ENCODE measurements at places on chromosomes 16 and 17.

GRCh38 chr16:83200005-83200779, 573.4 kb downstream of the CDH13 start:
- no peak for DNase-seq

DNA sequence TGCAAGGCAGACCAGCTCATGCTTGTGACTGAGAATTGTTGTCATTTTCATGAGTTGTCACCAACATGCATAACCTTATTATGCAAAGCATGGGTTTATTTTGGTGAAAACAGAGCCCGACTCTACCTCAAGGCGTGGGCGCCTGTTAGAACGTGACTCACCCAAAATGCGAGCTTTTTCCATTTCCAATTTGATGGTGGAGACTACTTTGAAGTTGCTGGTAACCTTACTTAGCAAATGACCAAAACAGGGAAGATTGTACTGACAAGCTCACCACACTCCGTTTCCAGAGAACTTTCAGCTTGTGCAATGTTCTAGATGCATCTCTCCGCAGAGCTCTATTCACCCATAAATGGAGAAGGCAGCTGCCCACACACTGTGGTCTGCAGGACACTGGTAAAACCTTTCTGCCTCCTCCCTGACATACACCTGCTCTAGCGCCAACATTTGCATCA, 284.5 kb downstream of the MAF start:
- DNase-seq, result peak; percentile 76

- no peak for DNase-seq
Observed at GRCh38 chr16:65547772-65548446, 426.0 kb upstream of the CDH11 start.

- DNase-seq, result no peak
Observed at GRCh38 chr16:70337814-70338213, 8.9 kb upstream of the DDX19A start.

- no peak for DNase-seq
Observed at GRCh38 chr16:58507195-58507962, 7.4 kb downstream of the NDRG4 start.

- DNase-seq, result peak; percentile 83
Observed at GRCh38 chr17:78356101-78356713, 3.7 kb downstream of the SOCS3 start.

- peak; percentile 10 for DNase-seq
Observed at GRCh38 chr17:59165933-59166342, 10.4 kb downstream of the PRR11 start.

GRCh38 chr16:49712542-49712941, 143.4 kb downstream of the ZNF423 start:
- DNase-seq, result no peak

DNA sequence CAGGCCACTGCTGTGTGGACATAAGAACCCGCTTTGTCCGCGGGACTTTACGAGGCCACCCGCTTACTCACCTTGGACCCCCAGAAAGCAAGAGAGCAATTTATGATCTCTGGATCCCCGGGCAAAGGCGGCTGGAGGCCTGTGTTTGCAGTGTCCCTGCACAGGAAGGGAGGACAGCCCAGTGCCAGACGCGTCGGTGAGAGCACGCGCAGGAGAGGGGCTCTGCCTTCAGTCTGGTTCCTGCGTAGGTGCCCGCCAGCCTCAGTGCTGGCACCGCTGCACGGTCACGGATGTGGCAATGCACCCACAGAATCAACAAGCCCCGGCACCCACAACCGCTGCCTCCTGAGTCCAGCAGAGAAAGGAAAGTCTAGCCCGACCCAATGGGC, 248.4 kb downstream of the C16orf95 start:
- DNase-seq, result no peak

GRCh38 chr17:78250891-78251772, 19.7 kb downstream of the TMEM235 start:
- peak; percentile 86 for DNase-seq

GRCh38 chr16:81376880-81377279, 62.1 kb downstream of the GAN start:
- no peak for DNase-seq

- no peak for DNase-seq
Observed at GRCh38 chr17:45433159-45433535, 477 bp upstream of the ARHGAP27 start.

DNA sequence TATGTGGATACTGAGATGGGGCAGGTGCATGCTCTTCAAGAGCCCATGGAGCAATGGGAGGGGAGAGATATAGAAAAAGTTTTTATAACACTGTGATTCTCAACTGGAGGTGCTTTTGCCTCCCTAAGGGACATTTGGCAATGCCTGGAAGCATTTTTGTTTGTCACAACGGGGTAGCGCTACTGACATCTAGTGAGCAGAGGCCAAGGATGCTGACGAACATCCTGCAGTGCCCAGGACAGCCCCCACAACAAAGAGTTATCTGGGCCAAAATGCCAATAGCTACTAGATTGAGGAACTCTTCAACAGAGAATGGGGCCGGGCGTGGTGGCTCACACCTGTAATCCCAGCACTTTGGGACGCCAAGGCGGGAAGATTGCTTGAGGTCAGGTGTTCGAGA, 67.2 kb upstream of the CLEC3A start:
- DNase-seq, result no peak

DNA sequence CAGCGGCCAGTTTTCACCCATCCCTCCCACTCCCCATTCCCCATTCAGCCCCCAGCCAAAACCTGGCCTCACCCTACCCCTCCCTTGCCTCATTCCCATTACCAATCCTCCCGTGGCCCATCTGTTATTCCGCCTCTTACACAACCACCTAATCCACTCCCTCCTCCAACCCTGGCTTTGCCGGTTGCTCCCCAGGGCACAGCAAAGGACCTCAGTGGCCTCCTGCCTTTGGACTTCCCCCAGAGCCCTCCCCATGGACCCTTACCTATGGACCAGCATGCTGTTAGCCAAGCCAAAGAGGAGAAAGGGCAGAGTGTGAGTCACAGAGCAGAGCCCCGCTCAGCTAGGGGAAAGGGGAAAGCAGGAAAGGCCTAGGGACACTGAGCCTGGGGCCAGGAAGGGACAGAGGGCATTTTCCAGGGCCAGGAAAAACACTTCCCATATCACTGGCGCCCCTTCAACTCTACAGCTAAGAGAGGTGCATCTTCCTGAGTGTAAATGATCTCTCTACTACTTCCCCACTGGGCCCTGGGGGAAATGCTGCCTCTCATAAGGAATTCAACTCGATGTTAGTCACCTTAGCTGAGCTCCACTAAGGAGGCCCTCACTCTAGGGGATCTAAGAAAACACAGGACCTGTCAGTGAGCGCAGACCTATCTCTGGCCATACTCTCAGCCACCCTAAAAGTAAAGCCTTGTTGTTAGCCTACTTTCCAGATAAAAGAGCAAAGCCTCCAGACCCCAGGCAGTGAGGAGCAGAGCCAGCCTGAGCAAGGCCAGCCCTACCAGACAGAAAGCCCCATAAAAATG, 10.6 kb downstream of the PEMT start:
- DNase-seq, result no peak

DNA sequence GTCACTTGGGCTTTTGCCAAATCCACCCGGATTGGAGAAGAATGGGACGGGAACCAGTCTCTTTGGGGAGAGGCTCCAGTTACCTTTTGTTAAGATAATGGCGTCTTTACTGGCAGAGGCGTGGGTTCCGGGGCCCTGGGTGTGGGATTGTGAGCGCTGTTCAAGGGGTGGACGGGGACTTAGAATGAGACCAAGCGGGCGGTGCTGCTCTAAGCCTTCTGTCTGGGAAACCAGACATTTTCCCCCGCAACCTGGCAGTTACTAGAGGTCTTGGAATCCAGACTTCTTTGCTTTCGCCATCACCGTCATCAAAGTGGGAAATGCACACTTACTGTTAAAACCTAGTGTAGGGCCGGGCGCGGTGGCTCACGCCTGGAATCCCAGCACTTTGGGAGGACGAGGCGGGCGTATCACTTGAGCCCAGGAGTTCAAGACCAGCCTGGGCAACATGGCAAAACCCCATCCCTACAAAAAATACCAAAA, 706 bp downstream of the TEN1 start:
- no peak for DNase-seq

DNA sequence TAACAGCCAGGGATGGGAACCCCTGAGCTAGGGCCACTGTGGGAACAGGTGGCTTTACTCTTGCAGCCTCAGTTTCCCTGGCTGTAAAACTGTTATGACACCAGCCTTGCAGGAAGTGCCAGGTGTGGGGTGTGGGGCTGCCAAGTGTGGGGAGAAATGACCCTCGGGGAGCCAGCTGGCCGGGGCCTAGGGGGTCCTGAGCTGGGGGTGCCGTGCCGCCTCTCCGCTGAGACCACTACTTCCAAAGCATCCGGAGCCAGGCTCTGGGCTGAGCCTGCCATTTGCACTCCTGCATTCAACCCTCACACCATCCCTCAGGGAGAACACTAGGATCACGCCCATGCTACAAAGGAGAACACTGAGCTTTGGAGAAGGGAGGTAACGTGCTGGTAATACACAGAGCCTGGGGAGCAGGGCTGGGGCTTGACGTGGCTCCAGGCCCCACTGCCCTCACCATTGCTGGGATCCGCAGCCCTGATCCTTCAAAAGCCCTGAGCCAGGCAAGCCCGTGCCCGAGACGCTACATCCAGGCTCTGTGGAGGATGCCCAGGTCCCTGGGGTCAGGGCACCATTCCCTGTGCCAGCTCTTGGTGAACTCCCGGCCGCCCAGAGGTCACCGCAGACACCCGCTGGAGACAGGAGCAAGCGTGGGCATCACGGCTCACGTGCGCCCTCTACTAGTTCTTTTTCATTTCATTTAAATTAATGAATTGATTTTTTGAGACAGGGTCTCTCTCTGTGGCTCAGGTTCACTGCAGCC, 28.8 kb upstream of the GINS2 start:
- peak; percentile 77 for DNase-seq

DNA sequence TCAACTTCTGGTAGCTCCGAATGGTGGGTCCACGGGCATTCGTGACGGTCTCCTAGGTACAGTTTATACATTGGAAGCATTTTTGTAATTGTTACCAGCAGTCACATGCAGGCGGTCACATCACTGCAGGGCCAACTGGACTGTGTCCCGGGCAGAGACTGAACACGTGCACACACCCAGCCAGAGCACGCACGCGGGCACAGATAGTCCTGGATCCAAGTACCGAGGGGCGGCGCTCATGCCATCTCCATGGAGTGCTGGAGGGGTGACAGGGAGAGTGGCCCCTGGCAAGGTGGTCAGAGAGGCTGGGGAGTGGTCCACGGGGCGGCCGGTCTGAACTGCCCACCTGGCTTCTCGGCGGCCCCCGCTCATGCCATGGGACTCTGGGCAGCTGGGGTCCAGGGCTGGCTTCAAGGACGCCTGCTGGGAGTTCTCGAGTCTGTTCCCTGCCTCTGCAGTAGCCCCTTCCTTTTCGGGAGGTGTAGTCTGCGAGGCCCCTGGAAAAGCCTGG, 34.2 kb downstream of the BAIAP2 start:
- DNase-seq, result no peak

GRCh38 chr17:55325406-55325805, 60.6 kb downstream of the HLF start:
- DNase-seq, result no peak

DNA sequence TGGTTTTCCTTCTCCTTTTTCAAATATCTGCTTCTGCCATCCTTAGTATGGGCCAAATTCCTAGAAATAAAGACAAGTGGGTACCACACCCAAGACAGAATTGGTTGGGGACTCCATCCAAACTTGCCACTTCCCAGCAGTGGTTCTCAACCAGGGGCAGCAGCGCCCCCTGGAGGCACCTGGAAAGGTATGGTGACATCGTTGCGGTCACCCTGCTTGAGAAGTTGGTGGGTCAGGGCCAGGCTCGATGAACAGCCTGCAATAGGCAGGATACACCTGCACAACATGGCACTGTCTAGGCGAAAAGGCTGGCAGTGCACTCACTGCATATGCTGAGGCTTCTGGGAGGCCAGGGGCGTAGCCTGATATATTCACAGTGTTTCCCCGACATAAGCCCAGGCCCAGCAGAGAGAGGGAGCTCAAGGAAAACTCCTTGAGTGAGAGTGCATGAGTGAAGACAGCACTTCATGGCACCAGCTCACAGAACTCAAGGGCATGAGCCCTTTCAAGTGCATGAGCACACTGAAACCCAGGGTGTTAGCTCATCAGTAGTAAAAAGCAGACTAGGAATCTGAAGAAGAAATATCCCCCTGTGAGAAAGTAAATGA, 57.7 kb downstream of the CMC2 start:
- peak; percentile 39 for DNase-seq

GRCh38 chr17:8887834-8888703, 20.6 kb upstream of the PIK3R6 start:
- DNase-seq, result no peak

DNA sequence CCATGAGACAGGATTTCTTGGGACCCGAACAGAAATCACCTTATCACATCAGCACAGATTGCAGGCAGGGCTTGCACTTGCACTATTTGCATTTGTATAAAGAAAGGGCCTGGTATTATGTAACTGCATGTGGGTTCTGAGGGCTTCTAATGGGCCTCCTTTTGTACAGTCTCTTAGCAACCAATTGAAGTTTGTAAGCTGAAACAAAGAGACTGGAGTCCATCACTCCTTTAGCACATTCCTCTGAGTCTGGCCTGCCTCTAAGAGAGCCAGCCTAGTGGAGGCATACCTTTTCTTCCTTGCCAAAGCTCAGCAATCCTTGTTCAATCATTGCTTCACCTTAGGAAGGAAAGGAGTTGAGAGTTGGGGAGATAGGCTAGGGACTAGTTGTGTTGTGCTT, 387.1 kb downstream of the XYLT1 start:
- DNase-seq, result no peak

DNA sequence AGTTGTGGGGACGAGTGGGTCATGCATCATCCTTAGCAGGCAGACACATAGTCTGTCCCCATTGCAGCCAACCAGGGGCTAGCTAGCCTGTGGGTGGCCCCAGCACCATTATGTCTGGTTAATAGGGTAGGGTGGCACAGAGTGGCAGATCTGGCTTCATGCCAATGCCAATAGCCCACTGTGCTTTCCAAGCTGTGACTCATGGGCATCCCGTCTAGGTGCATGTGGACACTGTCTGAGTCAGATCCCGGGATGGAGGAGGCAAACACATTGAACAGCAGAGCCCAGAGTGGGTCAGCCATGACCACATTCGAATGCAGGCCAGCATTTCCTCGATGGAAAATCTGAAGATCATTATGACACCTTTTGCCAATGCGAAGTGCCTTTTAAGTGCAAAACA, 2.5 kb downstream of the HS3ST2 start:
- DNase-seq, result no peak

DNA sequence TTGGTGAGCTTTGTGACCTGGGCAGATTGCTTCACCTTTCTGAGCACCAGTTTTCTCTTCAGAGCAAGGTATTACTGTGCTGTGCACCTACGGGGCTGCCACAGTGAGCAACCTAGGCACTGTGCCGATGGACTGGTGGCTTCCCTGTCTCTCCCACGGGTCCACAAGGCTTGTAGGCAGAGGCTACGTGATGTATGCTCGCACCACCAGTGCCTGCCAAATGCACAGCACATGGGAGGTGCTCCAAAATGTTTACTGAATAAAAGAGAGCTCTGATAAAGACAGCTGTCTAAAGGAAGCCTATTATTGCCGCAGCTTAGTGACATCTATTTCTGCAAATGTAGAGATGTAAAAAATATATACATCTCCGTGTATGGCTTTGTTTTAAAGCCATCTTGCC, 139.2 kb downstream of the CDK5R1 start:
- no peak for DNase-seq

- DNase-seq, result no peak
Observed at GRCh38 chr16:11439790-11440656, 94.8 kb downstream of the RMI2 start.
